ENCODE measurements at places on chromosomes 3 and 15.

DNA sequence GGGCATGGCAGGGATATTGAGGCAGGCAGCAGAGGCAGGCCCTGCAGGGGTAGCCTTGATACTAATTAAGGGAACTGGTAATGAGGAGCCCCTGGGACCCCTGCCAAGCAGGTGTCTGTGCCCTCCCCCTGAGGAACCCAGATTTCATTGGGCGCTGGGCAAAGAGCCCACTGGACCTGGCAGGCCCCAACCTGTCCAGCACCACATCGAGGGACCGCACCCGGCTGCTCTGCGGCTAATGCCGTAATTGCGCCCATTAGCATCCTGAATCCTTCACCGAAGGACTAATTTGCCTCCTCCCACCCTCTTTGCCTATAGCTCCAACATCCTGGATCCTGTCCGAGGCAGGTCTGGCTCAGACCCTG lies 13.7 kb upstream of the SEMA3B start:
- DNase-seq, result no peak

- DNase-seq, result no peak
These were observed 359.6 kb downstream of the SHQ1 start for GRCh38 chr3:72488738-72489035.

DNA sequence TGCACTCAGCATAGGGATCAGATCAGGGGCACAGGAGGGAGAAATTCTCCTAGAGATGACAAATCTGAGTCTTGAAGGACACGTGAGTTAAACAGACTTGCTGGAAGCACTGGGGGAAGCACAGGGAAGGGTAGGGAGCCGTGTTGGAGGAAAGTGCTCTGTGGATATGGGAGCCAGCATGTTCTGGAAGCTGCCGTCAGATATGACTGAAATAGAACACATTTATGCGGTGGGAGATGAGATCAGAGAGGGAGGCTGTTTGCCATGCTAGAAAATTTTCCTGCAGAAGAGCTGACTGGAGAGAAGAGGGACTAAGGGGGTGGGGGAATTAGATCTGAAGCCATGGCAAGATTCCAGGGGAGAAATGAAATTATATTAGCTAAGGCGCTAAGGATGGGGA lies 1.8 kb downstream of the TAMM41 start:
- DNase-seq, result no peak

- no peak for DNase-seq
These were observed 115.5 kb upstream of the NECTIN3 start for GRCh38 chr3:110956081-110956480.

DNA sequence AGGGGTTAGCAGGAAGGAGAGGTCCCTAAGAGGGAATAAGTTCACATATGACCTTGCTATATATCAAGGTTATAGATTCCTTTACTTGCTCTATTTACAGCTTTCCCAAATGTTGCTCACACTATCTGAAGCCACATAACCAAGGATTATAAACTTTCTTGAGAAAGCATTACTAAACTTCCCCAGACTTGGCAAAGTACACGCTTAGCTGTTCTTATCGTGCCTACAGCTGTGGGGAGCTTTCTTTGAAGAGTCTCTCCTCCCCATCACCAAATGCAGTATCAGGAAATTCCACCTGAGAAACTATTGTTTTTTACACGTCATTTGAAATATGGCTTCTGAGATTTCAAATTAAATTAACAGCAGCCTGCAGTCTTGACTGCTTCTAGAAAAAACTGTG lies 284.5 kb downstream of the CHL1 start:
- DNase-seq, result no peak

- DNase-seq, result no peak
These were observed 85.1 kb upstream of the TSEN2 start for GRCh38 chr3:12399226-12399625.

All from NCI-H748 treated with DMSO at 0.1 percent for 48 hours (cell line).